ENCODE measurements at places on chromosomes 1 and 21.

DNA sequence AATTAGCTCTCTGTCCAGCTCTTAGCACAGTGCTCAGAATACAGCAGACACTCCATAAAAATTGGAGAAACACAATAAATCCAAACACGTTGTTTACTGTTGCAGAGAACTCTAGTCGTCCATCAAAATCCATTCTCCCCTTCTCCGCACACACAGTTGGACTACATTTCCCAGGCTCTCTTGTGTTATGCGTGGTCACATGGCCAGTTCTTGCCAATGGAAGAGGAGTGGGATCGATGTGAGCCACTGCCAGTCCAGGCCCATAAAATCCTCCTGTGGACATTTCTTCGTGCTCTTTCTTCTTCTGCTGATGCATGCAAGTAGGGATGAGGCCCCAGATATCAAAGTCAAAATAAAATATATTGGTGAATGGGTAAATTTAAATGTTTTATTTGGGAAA, 114.3 kb upstream of the FMN2 start:
- no peak for DNase-seq

- no peak for DNase-seq
Observed at GRCh38 chr1:89954401-89954800, 40.5 kb upstream of the ZNF326 start.

- no peak for DNase-seq
Observed at GRCh38 chr1:218614031-218614430, 268.9 kb downstream of the TGFB2 start.

DNA sequence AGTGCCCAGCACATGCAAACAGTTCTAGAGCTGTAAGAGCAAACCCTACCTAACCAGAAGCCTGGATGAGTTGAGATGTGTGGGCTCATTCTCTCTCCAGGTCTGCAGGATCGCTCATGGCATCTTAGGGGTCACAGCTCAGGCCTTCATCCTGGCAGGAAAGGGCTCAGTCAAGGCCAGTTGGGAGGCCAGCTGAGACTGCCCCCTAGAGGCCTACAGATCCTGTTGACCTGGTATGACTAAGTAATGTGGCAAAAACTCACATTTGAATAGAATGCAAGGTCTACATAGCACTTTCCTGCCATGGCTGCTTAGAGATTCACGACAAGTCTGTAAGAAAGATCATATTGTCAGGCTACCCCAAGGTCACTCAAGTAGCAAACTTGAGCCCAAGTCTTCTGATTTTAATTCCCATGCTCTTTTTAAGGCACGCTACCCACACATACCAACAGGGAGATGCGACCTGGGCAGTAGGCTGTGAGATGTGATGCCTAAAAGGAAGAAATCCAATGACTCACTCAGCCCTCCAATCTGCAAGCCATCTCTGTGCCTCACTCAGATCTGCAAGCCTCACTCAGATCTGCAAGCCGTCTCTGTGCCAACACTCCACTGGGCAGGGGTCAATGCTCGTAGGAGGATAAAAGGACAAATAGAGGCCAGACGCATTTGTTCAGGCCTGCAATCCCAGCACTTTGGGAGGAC, 5.1 kb upstream of the CAPN8 start:
- no peak for DNase-seq

Data from esophagus squamous epithelium (tissue), 5 donors.